Stimulated activated naive CD8-positive, alpha-beta T cell treated with anti-CD3 and anti-CD28 coated beads, Interleukin-15, amount 100 ng/mL, for 72 hours (primary cell): ENCODE measurements at places on chromosomes 2 and 18.

GRCh38 chr2:79387431-79387830 is 125.4 kb upstream of the CTNNA2 start:
- no peak for DNase-seq

GRCh38 chr2:38552259-38552658 is 50.5 kb downstream of the HNRNPLL start:
- DNase-seq = no peak

GRCh38 chr2:16628314-16628713 is 37.3 kb downstream of the CYRIA start:
- no peak for DNase-seq

- DNase-seq = no peak
These were observed 79.8 kb upstream of the MC4R start for GRCh38 chr18:60452421-60452820.

DNA sequence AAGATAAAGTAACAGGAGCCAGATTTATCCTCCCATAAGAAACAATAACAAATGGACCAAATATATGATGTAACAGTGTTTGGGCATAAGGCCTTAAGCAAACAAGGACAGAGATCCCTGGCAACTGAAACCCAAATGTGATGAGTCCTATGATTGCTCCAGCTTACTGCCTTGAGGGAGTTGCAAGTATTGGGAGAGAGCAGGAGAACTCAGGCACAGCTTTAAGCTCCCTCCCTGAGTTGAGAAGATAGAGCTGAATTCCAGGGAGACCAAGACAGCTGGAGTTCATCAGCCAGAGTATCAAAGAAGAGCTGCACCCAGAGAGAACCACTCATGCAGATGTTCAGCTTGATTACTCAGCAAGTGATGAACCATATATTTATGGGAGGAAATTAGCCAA is 814.5 kb upstream of the RAB6C start:
- DNase-seq = no peak

GRCh38 chr18:77127769-77128671 is 4.6 kb downstream of the MBP start:
- DNase-seq = no peak

- DNase-seq = peak; percentile 60
These were observed 56.0 kb downstream of the TEX44 start for GRCh38 chr2:231648579-231649174.

DNA sequence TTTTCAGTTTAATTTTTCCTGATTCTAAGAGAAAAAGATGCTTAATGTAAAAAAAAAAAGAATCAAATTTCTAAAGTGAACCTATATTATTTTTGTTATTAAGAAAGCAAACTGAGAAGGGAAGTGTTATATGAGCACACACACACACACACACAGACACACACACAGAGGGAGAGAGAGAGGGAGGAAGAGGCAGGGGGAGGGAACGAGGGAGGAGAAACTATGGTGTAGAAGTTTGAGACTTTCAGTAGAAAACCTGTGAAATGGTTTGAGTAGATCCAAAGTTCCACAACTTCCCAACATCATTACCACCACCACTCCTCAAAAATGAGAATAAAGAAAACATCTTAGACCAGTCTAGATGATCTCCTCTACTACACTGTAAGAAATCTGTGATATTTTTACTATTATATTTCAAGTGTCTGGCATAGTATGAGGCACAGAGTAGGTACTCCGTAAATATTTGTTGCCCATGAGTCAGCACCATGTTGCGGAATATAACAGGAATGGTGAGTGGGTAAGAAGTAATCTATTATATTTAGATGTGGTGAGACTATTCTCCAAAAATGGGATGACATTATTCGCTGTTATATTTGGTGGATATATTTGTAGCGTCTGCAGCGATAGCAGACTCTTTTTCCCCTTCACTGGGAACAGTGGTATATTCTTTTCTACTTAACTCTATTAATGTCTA is 149.4 kb upstream of the DNMT3A start:
- no peak for DNase-seq

DNA sequence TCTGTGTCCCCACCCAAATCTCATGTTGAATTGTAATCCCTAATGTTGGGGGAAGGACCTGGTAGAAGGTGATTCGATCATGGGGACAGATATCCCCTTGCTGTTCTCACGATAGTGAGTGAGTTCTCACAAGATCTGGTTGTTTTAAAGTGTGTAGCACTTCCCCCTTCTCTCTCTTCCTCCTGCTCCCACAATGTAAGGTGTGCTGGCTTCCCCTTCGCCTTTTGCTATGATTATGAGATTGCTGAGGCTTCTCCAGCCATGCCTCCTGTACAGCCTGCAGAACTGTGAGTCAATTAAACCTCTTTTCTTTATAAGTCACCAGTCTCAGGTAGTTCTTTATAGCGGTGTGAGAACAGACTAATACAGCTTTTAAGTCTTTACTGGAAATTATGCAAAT is 193.3 kb upstream of the RBBP8 start:
- no peak for DNase-seq

GRCh38 chr2:176096986-176097819 is 2.4 kb upstream of the HOXD12 start:
- DNase-seq = peak; percentile 71

DNA sequence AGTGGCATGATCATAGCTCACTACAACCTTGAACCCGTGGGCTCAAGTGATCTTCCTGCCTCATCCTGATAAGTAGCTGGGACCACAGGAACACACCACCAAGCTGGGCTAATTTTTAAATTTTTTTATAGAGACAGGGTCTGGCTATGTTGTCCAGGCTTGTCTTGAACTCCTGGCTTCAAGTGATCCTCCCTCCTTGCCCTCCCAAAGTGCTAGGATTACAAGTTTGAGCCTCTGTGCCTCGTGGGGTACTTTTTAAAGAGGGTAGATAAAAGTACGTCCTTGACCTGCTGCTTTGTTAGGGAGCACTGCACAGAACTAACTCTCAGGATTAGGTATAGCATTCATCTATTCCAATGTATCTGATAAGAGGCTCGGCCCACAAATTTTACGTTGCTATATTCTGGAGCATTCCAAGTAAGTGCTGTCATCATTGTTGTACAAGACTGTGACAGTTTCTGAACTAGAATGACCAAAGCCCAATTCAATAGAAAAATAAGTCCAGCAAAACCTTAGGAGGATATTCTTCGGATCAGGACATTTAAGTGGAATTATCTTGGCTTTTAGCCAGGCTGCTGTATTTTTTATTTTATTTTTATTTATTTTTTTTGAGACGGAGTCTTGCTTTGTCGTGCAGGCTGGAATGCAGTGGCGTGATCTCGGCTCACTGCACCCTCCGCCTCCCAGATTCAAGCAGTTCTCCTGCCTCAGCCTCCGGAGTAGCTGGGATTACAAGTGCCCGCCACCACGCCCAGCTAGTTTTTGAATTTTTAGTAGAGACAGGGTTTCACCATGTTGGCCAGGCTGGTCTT is 4.1 kb downstream of the MTCL1 start:
- DNase-seq = no peak

DNA sequence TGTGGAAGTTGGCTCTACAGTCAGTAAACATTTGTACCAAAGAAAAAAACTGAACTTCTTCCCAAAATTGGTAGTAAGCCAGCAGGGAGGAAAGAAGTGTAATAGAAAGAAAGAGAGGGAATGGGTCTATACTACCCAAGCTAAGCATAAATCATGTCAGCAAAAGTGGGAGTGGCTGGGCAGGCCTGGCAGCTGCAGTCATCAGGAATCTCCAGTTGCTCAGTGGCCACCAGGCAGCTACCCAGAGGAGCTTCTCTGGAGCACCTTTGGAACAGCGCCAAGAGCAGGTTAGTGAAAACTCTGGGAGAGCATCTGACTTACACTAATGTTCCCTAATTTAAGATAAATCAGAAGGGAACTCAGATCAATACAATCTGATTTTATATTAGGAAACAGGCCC is 14.3 kb downstream of the FRZB start:
- no peak for DNase-seq

- DNase-seq = no peak
These were observed 136.3 kb downstream of the OLA1 start for GRCh38 chr2:174112073-174112472.

GRCh38 chr18:8084160-8084559 is 517.0 kb downstream of the PTPRM start:
- DNase-seq = no peak

- DNase-seq = no peak
These were observed 54.8 kb downstream of the RAPGEF4 start for GRCh38 chr2:172790404-172790803.

- DNase-seq = no peak
These were observed 99.8 kb downstream of the DIS3L2 start for GRCh38 chr2:232061265-232061664.

GRCh38 chr18:58005885-58006523 is 38.0 kb upstream of the NEDD4L start:
- DNase-seq = no peak

DNA sequence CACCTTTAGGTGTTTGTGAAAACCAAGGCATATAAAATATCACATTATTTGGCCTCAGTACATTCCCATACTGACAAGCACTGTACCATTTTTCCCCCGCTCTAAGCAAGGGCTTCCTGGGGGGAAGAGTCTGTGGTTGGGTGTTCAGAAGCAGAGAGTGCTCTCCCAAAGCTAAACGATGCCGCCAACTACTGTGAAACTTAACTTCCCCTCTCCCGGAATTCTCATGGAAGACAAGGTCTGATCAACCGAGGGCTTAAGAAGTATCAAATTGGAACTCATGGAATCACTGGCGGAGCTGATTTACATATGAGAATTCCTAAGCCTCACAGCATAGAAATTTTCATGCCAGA is 433 bp upstream of the MFF start:
- peak; percentile 5 for DNase-seq

GRCh38 chr2:173770947-173771678 is 194.1 kb downstream of the SP3 start:
- no peak for DNase-seq

DNA sequence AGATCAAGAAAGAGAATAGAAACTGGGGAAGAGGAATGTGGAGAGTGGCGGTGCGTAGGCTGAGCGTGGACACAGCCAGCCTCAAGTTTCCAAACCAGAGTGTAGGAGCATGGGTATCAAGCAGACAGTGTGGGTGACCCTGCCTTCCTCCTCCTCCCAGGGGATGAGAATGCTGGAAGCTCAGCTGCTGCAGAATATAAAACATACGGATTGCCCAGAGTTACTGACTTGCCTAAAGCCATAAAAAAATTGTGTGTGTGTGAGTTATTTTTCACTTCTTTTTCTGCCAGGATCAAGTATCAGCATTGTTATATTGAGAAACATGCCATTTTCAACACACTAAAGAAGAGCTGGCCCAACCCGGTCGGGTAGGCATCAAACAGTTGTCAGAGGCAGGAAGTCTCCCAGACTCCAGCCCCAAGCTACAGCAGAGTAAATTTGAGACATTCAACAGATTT is 333.3 kb upstream of the ACVR2A start:
- no peak for DNase-seq

DNA sequence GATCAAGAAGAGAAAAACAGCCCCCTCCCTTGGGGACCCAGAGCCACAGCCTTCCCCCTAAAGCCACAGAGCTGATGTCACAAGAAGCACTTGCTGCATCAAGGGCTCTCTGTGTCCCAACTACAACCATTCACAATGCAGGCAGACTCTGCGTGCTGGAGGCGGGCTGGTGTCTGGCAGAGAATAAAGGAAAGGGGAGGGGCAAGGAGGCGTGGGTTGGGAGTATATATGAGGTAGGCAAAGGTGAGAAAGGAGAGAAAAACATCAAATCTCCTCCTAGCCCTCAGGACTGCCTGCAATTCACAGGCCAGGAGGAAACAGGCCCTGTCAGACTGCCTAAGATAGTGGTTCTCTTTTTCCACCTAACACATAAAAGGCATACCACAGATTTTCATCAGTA is 48.8 kb upstream of the IHH start:
- DNase-seq = peak; percentile 68

- DNase-seq = no peak
These were observed 34.0 kb upstream of the CPS1 start for GRCh38 chr2:210522399-210522798.

GRCh38 chr18:64017870-64018269 is 48.0 kb downstream of the SERPINB8 start:
- DNase-seq = no peak

DNA sequence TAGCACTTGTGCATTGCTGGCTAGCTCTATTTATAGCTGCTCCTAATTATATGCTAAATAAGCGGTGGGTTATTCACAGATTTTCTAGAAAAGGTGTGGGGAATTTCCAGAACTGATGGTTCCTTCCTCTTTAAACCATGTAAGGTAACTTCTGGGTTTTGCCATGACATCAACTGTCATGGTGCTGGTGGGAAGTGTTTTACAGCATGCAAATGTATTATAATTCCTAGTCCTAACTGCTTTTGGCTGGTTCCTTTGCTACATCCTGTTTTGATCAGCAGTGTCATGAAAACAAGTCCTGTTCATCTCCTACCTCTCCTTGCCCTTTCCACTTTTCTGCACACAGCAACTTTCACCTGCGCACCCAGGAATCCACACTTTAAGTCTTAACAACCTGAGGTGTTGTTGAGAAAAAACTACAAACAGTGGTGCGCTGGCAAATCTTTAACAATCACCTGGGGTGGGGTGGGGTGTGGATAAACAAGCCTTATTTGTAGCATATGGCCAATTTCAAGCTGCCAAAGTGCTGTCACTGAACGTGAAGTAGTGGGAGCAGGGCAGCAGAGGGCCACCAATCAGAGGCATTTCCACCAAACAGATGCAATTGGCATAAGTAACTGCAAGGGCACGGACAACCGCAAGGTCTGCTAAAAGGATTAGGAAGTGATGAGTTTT is 33.4 kb upstream of the SKOR2 start:
- DNase-seq = no peak

- DNase-seq = no peak
These were observed 61.2 kb downstream of the FARSB start for GRCh38 chr2:222594679-222595078.

- no peak for DNase-seq
These were observed 268.8 kb downstream of the ARHGAP15 start for GRCh38 chr2:143397884-143398614.

GRCh38 chr2:1227274-1227900 is 185.9 kb upstream of the TPO start:
- DNase-seq = no peak

GRCh38 chr2:232776435-232776834 is at the start of gene KCNJ13:
TSS of gene KCNJ13 (minus strand) at chr2:232776565. CDS start at chr2:232771362, 5,203 bp downstream.
- DNase-seq = no peak

GRCh38 chr2:41899189-41899588 is 148.6 kb upstream of the PKDCC start:
- no peak for DNase-seq

DNA sequence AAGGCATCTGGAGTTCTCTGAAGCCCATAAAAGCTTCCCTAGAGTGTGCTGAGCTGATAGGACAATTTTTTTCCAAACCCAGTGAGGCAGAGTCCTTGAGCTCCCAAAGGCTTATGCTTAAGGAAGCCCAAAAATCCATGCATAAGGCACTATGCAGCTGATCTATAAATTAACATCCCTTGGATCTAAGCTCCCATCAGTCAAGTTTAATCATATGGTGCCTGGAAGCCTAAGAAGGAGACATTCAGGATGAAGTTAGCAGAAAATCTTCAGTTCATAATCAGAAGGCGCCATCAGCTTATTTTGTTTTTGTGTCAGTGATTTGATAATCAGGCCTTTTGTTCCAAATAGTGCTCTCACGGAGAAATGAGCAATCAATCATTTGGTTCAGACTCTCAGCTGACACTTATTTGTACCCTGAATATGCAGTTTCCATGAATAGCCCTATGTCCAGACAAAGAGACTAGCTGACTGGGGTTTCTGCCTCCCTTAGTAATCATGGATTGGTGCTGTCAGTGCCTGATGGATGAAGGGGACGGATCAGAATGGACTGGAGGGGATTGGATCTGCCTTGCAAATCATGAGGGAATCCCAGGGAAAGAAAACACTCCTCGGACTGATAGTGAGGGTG is 464.8 kb upstream of the RGPD4 start:
- DNase-seq = no peak
